ENCODE measurements at places on chromosomes 13 and 19.
A peak's percentile ranks its signal among the peaks of the same experiment; 100 is the strongest.

DNA sequence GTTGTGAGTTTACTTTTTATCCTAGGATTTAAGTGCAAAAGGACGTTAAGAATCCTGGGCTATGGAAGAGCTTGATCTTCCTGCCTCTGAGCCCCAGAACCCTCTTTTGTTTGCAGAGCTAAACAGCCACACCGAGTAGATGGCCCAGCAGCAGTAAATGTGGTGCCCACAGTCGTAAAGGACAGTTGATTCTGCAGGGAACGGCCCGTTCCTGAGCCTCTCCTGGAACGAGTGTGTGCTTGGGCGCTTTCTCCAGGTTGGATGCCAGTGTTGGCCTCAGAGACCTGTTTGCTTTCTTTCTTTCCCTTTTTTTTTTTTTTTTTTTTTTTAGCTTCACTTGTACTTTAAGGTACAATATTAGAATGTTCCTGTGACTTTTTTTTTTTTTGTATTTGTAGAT is 41.7 kb downstream of the SPATA13 start:
- DNase-seq = no peak

DNA sequence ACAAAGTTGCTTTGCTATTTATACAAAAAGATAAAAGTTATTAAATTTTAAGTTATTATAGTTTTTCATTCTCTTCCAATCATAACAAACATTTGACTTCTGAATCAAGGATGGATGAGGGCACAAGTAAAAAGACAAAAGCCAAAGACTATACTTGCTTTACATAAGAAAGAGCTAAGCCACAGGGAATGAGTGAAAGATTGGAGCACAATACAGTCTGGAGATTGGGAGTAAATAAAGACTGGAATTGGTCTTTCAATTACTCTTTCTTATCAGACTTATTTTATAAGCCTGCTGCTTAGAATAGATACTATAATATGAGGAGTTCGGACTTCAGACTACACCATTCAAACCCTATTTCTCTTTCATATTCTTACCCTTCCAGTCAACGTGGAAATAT is 1874.1 kb upstream of the PRR20A start:
- no peak for DNase-seq

DNA sequence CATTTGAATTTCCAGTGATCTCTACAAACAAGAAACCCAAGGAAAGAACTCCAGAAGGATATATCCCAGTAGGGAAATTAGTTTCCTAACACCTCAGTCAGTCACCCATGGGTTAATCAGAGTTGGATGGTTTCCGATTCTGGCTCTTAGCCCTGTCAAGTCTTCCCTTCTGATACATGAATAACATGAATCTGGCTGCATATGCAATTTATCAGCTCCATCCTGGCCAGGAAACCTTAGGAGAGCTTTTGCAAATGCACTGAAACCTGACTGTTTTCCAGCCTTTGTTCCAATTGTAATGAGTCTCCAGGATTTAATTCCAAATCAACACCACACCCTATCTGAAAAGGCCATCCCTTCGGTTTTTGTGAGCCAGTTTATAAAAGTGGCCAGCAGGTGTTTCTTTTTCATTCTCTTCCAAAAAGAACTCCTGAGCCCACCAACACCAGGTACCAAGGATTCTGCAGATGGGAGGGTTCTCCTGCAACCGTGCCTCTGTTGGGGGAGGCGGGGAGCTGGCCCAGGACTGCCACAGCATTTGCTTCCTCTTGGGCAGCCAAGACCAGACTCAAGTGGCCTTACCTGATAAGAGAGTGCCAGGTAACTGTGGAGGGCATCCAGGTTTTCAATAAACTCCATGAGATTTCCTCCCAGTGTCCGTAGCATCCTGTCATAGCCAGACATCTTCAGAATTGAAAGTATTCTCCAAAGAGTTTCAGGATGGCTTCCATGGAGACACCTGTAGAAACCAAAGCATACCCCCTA is 77.5 kb downstream of the C13orf42 start:
- DNase-seq = no peak

DNA sequence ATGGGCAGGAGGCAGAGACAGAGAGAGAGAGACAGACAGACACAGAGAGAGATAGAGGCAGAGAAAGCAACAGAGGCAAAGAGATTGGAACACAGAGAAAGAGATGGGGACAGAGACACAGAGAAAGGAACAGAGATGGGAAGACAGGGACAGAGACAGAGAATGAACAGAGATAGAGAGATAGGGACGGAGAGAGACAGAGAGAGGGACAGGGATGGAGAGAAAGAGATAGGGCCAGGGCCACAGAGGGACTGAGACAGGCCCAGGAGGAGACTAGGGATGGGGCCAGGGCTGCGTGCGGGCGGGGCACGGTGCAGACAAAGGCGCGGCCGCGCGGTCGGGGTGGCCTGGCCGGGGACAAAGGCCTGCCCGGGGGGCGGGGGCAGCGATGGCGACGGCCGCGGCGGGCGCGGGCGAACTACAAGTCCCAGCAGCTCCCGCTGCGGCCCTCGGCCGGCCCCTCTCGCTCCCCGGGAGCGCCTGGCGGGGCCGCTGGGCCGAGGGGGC is at the start of gene ZNF358:
ZNF358 (plus strand) TSS at position 459 of the 507 bp plus-strand sequence. CDS start 3,140 bp downstream, outside the sequence.
- peak; percentile 42 for DNase-seq

DNA sequence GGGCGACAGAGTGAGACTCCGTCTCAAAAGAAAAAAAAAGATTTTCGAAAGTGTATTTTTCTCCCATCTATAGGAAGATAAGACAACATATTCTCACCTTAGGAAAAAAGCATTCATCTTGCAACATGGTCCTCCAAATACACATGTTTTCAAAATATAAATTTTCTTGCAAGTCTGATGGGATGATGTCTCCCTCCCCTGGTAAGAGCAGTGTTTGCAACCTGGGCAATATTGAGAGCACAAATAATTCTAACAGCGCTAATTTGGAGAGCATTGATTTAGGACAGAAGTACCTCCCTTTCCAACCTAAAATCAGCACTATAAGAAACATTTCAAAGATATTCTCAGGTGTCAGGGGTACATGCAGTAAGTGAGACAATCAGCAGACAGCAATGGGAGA is 61.0 kb upstream of the SHISA2 start:
- DNase-seq = no peak
